ENCODE measurements at places on chromosomes 1 and 21.

DNA sequence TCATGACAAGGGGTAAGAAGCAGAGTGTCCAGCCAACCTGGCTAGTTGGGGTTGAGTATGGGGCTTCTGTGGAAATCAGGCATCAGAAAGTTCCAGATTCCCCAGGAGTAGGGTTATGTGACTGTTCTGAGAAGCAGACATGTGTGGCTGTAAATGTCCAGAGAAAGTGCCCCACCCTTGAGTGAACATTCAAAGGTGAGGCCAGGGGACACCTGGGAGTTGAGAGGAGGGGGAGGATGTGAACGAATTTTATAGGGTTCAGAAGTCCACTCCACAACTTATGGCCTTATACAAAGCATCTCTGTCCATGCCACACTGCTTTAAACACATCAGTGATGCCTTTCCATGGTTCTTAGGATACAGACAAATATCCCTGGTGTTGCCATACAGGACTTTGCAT lies 133.3 kb downstream of the IGSF21 start:
- no peak for DNase-seq

DNA sequence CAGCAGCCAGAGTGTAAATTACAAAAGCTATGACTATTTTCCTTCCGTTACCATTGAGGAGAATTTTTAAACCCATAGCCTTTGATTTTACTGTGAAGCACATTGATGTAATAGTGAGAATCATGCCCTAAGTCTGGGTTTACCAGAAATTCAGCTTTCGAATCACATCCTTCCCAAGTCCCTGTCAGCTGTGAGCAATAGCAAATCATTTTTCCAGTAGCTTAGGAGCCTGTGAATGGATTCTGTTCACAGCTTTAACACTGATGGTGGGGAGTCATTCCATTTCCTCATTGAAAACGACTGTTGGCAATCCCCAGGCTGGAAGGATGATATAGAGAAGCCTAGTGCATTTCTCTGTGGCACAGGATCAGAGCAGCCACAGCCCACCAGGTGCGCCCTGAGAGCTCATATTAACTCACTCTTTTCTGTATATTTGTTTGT lies 82.2 kb upstream of the C1orf105 start:
- DNase-seq: no peak

- no peak for DNase-seq
Observed at GRCh38 chr1:16147156-16147926, 8.5 kb downstream of the EPHA2 start.

GRCh38 chr21:15224346-15225086 lies 159.7 kb upstream of the NRIP1 start:
- DNase-seq: no peak

- no peak for DNase-seq
Observed at GRCh38 chr1:29601021-29601420, 364.7 kb downstream of the PTPRU start.

DNA sequence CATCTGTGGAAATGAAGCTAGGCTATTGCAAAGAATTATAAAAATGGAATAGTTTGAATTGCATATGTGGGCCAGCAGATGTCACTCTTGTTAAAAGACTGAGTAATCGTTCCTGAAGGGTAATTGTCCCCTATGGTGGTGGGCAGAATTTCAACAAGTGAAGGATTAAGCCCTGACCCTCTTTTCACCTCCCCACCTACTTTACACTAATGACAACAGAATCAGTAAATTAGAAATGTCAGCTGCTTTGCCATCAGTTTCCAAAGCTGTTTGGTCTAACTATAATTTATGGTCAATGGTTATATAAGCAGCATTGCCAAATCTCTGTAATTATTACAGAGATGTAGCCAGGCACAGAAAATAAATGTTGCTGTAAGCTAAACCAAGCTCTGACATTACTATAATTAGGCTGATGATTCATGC lies 898.6 kb downstream of the AMY1C start:
- no peak for DNase-seq

- no peak for DNase-seq
Observed at GRCh38 chr1:160400646-160401486, 502 bp downstream of the VANGL2 start.

- no peak for DNase-seq
Observed at GRCh38 chr1:232422898-232423297, 207.0 kb downstream of the SIPA1L2 start.

GRCh38 chr1:228399531-228400236 lies 7.0 kb downstream of the TRIM11 start:
- no peak for DNase-seq

DNA sequence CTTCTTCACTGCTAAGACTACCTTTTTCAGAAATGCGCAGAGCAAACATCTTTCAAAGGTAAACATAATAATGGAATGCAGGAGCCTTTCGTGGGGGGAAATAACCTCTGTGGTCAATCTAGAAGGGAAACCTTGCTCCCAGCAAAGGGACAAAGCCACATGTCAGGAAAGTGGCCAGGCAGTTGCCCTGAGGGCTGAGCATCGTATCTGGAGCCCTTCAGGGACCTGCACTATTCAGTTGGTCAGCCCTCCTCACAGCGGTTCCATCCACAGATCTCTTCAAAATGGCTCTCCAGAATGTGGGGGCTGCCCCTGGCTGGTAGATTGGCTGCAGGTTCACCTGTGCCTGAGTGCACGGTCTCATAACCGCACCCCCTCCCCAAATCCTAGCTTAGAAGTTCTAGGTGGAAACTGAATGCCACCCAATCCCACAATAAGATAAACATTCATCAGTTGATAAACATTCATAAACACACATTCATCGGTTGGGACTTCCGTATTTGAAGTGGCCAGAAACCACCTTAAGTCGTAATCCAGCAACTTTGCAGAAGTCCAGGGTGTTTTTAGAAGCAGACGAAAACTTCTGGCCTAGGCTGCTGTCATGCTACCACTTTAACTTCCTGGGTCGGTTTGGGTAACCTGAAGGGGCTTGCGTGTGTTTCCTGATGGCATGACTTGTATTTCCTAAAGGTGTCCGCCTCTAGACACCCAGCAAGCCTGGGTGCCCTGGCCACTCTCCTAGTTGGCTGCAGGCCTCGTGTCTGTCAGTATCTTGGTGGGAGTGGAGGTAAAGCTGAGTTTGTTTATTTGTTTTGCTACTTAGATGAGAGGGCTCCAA lies 50.5 kb downstream of the RASSF5 start:
- DNase-seq: peak; percentile 54

GRCh38 chr1:77473690-77474089 lies 191.9 kb downstream of the AK5 start:
- DNase-seq: no peak

DNA sequence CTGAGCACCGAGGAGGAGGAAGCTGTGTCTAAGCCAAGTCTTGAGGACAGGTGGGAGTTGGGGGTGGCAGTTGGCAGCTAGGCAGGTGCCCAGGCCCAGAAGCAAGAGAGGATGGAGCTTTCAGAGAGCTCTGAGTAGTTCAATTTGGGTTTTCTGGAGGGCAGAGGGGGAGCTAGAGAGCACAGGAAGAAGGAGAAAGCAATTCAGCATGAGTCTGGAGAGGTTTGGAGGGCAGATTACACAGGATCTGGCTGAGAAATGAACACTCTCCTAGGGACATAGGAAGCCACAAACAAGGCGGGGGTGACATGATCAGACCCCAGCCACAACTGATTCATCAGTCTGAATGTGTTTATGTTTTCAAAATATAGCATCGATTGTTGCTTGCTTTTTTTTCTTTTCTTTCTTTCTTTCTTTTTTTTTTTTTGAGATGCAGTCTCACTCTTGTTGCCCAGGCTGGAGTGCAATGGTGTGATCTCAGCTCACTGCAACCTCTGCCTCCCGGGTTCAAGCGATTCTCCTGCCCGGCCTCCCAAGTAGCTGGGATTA lies 23.8 kb downstream of the PTPRF start:
- peak; percentile 29 for DNase-seq

DNA sequence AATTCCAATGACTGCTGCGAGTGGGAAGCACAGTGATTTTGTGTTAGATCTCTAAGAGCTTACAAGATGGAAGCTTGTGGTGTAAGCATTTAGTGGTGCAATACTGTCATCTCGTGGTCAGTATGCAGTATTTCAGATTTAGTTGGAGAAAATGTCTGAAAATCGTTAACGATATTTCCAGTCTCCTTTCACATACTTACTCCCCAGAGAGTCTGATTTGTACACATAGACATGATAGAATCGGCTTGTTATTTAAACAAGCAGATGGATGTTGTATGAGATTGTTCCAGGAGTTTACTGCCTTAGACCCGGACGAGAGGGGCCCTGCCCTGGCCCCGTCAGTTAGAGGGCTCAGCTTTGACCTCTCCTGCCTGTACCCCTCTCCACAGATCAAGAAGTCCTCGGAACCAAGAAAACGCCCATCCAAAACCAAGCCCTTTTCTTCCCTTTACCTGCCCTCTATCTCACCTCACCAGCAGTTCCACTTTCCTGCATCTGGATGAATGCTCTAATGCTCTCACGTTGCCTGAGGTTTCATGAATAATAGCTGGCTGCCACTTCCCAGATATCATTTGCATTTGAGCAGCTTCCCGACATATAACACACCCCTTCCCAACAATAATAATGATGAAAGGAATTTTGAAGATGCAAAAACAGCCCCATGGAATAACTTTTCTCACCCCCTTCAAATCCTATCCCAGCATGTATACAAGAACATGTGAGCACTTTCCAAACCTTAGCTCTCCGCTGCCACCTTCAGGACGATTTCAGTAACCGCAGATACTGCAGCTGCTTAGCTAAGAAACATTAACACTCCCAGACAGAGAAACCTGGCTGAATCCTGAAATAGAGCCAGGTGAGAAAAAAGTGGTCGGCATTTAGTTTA lies 247.3 kb downstream of the LTN1 start:
- DNase-seq: peak; percentile 73

DNA sequence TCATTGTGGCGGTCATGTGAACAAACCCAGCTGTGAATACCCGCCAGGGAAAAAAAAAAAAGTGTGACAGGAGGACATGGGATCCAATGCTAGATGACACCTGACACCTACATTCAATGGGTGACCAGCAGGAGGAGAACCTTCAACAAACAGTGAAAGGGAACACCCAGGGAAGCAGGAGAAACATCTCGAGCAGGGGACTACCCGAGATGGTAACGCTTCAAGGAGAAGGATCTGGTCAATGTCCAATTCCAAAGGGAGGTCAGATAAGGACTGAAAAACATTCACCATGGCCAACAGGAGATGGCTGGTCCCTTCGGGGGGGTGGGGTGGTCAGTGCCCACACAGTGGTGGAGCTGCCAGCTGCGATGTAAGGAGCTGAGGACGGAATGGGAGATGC lies 46.3 kb downstream of the PTPN14 start:
- DNase-seq: no peak

DNA sequence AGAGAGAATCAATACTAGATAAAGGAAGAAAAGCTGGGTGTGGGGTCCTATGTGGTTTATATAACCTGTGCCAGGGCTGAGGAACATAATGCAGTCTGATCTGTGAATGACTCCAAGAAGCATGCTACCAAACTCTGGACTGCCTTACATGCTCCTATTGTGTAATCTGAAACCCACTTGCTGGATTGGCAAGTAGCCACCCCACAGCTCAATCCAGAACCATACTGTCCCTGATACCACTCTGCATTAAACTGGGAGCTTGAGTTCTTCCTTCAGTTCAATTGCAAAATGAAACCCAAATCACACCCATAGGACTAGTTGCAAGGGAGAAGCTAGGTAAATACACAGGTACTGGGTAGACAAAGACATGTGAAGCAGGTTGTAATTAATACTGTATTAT lies 115.4 kb upstream of the NEGR1 start:
- no peak for DNase-seq

DNA sequence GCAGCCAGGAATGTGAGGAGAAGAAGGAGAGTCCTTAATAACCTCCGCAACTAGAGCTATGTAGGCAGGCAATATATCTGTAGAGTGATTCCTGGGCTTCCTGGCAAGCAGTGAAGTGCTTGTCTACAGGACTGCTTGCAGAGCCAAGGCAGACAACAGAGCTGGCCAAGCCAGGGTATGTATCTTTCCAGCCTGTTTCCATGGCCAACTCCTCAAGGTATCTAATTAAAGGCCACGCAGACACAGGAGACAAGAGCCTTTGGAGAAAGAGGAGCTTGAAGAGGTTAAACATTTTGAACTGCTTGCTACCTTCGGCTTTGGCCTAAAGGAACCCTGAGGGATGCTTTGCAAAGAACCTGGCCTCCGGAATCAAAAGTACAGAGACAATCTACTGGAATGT lies 137.4 kb downstream of the PIGK start:
- DNase-seq: no peak

GRCh38 chr1:109493227-109493626 lies 667 bp upstream of the CYB561D1 start:
- DNase-seq: no peak

DNA sequence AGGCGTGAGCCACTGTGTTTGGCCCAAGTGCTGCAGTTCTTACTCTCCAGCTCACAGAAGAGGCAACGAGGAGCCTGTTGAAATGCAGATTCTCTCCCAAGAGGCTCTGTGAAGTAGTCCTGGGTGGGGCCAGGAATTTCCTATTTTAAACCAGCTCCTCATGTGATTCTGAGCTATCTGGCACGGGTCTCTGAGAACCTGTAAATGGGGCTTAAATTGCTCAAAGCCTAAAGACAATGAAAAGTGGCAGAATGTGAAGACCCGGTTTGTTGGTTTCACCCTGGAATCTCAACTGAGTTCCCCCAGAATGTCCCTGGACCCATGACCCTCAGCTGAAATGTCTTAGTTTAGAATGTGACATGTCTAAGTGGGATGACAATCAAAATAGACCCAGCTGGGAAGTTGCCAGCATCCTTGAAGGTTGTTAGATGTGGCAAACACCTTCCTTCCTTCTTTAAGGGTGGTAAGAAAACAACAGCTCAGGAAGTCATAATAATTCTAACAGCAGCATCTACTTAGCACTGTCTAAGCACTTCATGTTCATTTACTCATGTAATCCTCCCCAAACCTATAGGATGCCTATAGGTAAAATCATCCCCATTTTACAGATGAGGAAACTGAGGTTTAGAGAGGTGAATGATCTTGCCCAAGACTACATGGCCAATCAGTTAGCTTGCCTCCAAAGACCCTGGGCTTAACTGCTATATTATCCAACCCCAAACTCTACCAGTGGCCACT lies 20.9 kb upstream of the ATP5PO start:
- DNase-seq: peak; percentile 76

DNA sequence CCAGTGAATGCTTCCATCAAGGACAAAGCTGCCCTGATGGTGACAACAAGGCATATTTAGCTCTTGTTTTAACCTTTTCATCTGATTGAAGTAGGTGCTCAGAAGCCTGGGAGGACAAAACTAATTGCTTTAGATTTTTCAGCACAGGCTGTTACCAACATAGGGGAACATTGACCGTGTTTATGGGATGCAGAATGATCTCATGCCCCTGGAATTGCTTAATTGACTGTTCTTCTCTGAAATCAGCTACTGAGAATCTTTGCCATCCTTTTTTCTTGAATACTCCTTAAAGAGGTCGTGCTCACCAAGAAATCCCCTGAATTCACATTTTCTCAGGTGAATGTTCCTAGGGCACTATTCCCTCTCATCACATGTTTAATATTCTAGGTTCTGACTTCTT lies 95.9 kb upstream of the CCDC190 start:
- DNase-seq: no peak

- no peak for DNase-seq
Observed at GRCh38 chr1:164188497-164188896, 370.5 kb upstream of the PBX1 start.

DNA sequence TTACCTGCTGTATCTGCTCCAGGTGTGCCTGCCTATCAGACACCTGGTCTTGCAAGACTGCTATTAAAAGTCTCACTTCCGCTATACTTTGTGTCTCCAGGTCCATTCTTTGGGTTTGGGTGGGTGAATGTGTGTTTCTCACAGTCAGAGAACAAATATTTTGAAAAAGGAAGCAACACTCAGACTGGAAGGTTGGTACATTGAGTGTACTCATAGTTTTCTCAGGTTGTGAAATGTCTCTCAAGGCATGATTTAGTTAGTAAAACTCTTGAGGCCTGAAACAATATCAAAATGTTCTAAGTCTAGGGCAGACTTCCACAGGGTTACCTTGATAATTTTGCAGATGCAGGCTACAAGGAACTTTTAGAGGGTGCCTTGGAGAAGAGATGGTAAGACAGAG lies 429.9 kb upstream of the ZRANB2 start:
- no peak for DNase-seq
